GM04503 (cell line): ENCODE measurements at places on chromosomes 1 and 21.

DNA sequence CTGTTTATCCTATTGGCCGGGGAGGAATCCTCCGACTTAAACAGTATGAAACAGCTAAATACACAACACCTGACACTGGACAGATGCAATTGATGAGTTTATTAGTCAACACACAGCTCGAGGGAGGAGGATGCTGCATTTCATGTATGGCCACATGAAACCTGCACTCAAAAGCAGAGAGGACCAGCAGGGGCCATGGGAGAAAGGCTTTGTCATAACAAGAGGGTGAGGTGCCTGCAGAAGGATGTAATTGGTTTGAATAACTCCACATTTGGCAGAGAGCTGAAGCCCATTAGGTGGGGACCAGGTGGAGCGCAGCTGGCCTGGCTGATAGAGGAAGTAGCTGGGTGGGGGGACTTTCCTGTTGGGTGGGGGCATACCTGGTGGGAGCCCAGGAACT, 599.1 kb downstream of the PTPRU start:
- DNase-seq: no peak

GRCh38 chr1:113197719-113198330, 124.8 kb downstream of the LRIG2 start:
- no peak for DNase-seq

GRCh38 chr1:23657659-23658275, 33.8 kb upstream of the RPL11 start:
- no peak for DNase-seq

- no peak for DNase-seq
Observed at GRCh38 chr1:14741532-14741931, 143.0 kb downstream of the KAZN start.

DNA sequence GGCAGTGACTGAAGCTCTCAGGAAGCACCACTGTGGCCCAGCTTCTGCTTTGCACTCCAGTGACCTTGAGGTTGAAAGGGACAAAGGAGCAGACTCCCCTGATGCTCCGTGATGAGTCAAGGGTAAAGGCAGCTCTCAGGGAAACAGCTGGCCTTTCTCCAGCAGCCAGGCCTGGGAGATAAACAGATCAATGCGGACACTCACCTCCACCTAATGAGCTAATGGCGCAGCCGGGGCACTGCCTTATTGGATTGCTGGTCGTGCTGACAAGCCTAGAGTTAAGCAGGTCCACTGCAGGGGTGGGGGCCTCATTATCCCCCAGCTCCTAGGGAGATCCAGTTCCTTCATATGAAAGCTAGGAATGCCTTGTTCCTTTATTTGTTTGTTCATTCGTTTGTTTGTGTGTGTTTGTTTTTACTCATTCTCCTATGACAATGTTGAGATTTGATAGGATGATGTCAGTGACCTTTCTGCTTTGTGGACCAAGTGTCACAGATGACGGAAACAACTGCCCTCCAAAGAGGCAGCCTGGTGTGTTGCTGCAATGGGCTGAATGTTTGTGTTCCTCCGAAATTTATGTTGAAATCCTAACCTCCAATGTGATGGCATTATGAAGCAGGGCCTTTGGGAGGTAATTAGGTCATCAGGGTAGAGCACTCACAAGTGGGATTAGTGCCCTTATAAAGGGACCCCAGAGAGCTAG, 141.4 kb upstream of the BEND5 start:
- no peak for DNase-seq

DNA sequence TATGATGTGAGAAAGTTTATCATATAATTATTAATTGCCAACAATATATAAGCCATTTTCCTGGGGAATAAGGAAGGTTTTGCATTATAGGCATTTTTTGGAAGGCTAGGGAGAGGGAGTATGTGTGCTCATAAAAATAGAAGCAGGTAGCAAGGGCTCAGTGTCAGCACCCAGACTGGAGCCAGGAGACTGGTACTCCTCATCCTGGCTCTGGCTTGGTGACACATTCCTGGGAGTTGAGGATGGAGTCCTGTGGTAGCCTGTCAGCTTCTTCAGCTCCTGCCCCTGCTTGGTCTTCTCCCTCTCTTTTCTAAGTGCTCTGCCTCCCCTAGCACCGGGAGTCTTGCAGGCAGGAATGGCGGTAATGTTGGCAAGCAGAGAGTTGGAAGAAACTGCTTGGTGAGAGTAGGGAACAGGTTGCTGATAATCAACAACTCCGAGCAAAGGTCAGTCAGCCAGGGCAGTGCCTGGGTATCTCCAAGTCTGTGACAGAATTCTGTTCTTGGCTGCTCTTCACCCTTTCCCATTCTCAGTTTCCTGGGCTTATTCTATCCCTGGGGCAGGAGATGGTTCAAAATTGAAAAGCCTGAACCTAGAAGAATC, 23.0 kb downstream of the GIPC2 start:
- DNase-seq: no peak

DNA sequence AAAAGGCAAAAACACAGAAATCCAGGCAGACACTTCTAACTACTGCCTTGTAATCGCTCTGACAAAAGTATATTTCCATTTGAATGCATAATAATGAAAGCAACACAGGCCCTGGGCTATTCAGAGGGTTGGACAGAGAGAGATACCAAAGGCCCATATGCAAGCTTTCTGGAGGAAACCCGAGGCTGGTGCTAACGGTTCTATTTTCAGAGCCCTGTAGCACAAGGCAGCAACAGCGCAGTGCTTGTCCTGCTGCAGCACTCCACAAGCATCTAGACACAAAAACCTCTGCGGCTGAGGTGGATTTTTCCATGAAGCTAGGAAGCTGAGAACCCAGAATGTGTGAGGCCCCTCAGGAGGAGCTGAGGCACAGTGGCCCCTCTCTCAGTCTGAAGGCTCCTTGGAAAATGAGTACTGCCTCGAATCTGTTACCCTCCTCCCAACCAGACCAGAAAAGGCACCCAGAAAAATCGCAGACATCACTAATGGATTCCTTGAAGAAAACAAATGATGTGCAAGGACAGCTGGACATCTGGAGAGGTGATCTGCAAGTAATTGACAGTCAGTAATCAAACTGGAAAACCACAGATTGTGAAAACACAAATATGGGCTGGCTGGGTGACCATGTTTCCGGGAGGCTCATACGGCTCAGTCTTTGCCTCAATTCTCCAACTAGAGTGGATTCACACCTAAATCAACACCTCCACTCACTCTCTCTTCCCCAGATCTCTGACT, 54.0 kb downstream of the COLGALT2 start:
- DNase-seq: no peak

GRCh38 chr1:89701746-89702241, 68.9 kb downstream of the LRRC8C start:
- no peak for DNase-seq

DNA sequence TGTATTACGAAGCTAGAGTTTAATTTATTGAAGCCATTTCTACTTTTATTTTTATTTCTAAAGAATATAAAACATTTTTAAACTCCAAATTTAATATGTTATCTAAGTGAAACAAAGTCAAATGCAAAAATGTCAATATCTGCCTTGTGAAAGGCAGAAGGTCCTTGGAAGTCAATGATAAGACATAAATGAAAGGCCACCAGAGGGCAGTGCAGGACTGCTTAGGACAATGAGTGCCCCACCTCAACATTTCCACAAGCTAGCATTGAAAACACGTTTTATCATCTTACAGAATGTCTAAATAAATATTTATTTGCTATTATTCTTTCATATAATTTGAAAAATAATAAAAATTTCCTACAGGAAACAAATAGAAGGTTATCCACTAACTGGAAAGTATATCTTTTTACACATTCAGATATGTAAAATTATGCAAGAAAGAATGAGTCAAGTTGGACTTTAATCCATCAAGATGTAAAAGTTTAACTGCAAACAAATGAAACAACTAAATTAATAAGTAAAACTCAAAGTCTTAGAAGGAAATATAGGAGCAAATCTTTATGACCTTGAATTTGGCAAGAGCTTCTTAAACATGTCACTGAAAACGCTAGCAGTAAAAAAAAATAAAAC, 140.1 kb upstream of the FMN2 start:
- no peak for DNase-seq

GRCh38 chr21:44049606-44050005, 37.5 kb downstream of the TRAPPC10 start:
- no peak for DNase-seq

GRCh38 chr21:26966649-26967061, 233 bp downstream of the ADAMTS5 start:
- DNase-seq: no peak

DNA sequence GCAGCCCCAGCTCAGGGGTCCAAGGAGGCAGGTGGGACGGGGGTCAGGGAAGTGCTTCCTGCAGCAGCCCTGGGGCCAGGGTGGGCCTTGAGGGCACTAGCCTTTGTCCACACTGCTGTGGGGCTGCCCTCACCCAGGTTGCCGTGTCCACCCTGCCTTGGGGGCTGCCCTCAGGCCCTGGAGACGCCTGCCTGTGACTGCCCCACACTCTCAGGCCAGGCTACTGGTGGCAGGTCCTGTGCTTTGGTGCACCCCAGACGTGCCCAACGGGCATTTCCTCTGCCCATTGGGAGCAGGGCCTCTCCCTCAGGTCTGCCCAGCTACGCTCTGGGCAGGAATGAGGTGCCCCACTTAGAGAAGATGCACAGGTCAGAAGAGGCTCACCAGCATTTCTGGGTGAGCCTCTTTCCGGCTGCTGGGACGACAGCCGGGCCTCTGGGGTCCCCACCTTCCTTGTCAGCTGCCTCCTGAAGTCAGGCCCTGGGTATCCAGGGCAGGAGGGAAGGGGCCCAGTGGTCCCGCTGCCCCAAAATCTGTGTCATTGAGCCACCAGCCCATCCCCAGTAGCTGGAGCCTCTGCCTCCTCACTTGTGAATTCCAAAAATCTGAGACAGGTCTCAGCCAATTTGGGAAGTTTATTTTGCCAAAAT, 2.7 kb upstream of the MMEL1 start:
- no peak for DNase-seq

- DNase-seq: no peak
Observed at GRCh38 chr1:33056426-33056825, 19.7 kb upstream of the AK2 start.

GRCh38 chr1:113255720-113256347, 134.5 kb upstream of the MAGI3 start:
- no peak for DNase-seq

- no peak for DNase-seq
Observed at GRCh38 chr1:31135973-31136600, 70.6 kb upstream of the PUM1 start.

- peak; percentile 62 for DNase-seq
Observed at GRCh38 chr1:233613252-233614172, at the start of gene KCNK1. Gene KCNK1, plus strand, starts transcription at chr1:233614106. Its CDS starts 66 bp downstream, at chr1:233614172.

DNA sequence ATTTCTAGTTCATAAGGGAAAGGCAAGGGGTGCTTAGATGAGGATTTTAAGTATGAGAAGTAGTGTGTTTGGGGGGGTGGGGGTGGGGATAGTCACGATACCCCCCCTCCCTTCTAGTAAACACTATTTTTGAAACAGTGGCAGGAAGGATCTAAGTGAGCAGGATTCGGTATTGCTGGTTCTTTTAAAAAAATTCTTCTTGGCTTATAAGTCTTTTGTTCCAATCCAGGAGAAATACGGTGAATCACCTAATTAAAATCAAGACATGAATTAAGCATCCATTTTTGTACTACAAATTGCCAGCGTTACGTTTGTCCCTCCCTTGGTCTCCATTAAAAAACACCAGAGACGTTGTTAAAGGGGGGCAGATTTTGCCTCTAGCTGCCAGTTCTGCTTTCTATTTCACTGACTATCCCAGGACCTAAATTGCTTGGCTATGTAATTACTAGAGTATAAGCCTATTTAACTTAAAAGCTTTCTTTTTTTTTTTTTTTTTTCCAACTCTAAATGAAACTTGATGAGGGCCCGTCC, 911 bp downstream of the LMO4 start:
- DNase-seq: no peak

- no peak for DNase-seq
Observed at GRCh38 chr1:210633636-210634035, 304.9 kb downstream of the HHAT start.

DNA sequence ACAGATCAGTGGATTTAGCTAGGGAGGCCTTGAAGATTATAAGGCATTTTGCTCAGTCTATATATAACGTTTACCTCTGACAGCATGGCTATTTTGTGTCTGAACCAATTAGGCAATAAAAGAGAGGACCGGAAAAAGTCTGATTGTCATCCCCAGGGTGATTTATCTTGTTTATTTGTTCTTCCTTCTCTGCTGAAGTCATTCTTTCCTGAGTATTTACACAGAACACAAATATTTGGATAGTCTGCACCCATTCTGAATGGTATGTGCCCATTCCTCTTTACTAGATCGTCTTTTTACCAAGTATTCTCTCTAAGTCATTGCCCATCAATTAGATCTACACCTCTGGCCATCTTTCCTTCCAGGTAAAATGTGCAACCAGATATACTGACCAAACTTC, 1602.9 kb downstream of the KCNT2 start:
- DNase-seq: no peak

DNA sequence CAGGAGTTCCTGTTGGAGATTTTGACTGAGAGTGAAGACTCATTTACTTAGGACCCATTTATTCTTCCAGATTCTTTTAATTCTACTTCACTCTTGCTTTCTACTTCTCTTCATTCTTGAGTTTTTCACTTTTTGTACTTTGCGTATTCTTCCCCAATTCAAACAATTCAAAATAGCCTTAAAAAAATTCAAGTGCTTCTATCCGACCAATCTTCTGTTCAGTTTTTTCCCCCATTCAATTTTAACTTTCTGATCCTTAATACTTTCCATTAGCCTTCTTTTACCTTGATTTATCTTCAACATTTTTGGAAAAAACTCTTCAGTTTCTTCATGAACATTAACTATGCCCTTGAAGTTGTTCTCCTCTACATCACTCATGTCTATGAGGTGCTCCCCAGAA, 21.1 kb downstream of the ZFYVE9 start:
- no peak for DNase-seq
